ENCODE measurements at places on chromosomes 7 and 10. TPM values are rescaled to one million over a fixed set of nuclear protein-coding genes. Genes with fewer than 3 reads are reported as not detected.

GRCh38 chr10:26408858-26409494 is 29.2 kb upstream of the APBB1IP start:
- DNase-seq = no peak

DNA sequence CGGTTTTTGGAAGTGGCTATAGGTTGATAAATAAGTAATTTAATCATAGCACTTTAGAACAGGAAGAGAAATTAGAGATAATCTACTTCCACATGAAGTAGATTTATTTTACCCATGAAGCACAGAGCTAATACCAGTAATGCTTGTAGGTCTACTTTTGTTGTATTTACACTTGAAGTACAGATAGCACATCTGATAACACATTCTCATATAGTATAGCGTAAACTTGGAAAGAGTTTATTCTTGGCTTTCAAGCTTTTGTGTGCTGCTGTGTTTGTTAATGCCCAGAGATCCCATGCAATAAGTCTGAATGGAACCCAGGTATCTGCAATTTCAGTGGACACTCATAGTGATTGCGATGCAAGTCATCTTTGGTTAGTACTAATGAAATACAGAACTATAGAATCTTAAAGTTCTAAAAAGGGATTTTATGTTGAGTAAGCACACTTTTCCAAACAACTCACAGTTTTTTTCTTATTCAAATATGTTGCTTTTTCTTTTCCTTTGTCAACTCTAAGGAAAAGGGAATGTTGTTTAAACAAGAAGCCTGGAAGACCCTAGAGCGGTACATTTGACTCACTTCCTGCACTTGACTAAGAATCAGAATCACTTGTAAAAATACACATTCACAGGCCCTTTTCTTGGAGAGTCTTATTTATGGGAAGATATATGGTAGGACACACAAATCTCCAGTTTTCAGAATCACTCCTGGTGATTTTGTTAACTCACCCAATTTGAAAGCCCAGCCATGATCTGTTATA is 105.8 kb downstream of the GNAI1 start:
- no peak for DNase-seq

GRCh38 chr7:106808967-106809635 is 56.0 kb upstream of the PIK3CG start:
- no peak for DNase-seq

DNA sequence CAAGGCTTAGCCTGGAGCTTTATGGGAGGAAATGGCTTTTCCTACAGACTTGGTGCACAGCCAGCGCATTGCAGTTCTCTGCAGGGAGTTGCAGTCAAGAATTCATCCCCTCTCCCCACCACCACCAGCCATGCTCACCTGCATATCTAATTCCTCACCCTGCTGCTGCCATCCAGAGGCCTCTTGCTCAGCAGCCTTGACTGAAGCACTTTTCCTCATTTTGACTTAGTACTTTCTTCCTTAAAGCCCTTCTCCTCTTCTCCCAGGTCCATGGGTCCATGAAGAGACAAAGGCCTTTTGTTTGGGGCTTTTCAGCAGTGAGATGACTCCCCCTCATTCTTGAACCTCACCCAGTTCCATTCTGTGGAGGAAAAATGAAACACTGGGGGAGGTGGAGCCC is 39.7 kb upstream of the GPR141 start:
- DNase-seq = no peak

- DNase-seq = no peak
Observed at GRCh38 chr10:131710142-131710861, 190.5 kb upstream of the PPP2R2D start.

DNA sequence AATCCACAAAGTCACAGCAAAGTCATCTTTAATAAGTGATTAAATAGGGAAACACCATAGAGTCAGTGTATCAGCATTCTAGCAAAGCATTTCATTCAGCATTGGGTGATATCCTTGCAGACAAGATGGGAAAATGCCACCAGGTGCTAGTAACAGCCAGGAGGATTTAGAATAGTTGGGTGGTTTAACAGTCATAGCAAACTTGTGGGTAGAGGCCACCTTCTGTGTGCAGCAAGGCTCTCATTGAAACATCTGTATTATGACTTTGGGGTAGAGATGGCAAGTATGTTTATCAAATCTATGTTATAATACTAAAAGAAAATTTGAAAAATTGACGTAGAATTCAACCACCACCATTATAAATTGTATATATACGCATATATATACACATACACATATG is 26.4 kb upstream of the ADO start:
- DNase-seq = no peak

- no peak for DNase-seq
Observed at GRCh38 chr10:17174626-17175025, 26.8 kb downstream of the TRDMT1 start.

GRCh38 chr7:122468945-122469344 is 164.4 kb upstream of the FEZF1 start:
- no peak for DNase-seq

The ASAH2 gene
- total RNA-seq = 3.8 TPM

GRCh38 chr7:28904578-28905048 is 53.5 kb downstream of the TRIL start:
- no peak for DNase-seq

GRCh38 chr7:14377646-14378266 is 388.3 kb upstream of the ETV1 start:
- DNase-seq = no peak

- peak; percentile 31 for DNase-seq
Observed at GRCh38 chr7:47407821-47408674, 173.9 kb downstream of the TNS3 start.

DNA sequence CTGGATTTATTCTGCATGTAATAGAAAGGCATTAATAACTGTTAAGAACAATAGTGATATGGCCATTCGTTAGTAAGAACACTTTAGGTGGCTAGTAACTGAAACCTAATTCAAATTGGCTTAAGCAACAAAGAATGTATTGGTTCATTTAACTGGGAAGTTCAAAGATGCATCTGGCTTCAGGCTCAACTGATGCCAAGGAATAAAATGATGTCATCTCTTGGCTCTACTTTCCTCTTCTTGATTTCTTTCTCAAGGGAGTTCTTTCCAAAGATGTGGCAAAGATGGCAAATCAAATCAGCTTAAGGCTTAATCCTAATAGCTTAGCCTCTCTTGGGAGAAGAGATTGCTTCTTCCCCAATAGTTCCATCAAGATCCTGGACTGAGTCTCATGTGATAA is 51.6 kb downstream of the PIK3CG start:
- DNase-seq = no peak

GRCh38 chr10:71209352-71209715 is 3.0 kb upstream of the UNC5B start:
- no peak for DNase-seq

The ABHD11 gene
- 11.4 TPM for total RNA-seq

DNA sequence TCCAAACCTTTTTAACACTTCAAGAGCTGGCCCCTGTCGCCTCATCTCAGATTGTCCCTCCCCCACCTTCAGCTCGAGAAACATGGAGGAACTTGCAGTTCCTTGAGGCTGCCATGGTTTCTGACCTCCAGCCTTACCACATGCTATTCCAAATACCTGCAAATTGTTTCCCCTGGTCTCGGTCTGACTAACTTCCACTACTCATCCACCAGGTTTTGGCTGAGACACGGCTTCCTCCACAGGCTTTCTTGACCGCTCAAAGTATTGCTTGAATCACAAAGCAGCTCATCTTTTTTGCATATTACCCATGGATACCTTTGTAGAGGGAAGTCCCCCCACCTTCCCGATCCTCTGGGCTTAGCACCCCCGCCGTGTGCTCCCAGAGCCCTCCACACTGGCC is 5.2 kb upstream of the SAMD8 start:
- DNase-seq = no peak

- no peak for DNase-seq
Observed at GRCh38 chr10:132927824-132928223, 14.5 kb downstream of the CFAP46 start.

- DNase-seq = no peak
Observed at GRCh38 chr10:17092216-17092944, 37.2 kb downstream of the CUBN start.

- DNase-seq = peak; percentile 57
Observed at GRCh38 chr7:22488643-22489462, 11.1 kb downstream of the STEAP1B start.

DNA sequence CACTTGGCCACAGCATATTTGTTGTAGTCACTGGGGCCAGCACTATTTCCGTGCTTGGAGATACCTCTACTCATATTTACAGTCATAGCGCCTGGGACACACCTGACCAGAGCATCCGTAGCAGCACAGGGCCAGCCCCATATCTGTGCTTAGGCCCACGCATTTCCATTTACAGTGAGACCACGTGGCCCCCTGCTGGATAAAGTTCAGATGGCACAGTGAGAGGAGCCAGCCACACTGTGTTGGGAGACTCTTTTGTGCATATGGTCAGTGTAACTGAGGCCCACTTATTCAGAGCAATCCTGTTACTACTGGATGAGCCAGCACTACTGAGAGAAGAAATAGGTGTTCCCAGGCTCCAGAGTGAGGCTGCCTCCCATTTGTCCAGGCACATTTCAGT is 455.3 kb downstream of the REEP3 start:
- DNase-seq = no peak

The SLC18A2 gene
- total RNA-seq = 2.4 TPM

- DNase-seq = no peak
Observed at GRCh38 chr10:4982764-4983226, 19.6 kb downstream of the AKR1C1 start.

DNA sequence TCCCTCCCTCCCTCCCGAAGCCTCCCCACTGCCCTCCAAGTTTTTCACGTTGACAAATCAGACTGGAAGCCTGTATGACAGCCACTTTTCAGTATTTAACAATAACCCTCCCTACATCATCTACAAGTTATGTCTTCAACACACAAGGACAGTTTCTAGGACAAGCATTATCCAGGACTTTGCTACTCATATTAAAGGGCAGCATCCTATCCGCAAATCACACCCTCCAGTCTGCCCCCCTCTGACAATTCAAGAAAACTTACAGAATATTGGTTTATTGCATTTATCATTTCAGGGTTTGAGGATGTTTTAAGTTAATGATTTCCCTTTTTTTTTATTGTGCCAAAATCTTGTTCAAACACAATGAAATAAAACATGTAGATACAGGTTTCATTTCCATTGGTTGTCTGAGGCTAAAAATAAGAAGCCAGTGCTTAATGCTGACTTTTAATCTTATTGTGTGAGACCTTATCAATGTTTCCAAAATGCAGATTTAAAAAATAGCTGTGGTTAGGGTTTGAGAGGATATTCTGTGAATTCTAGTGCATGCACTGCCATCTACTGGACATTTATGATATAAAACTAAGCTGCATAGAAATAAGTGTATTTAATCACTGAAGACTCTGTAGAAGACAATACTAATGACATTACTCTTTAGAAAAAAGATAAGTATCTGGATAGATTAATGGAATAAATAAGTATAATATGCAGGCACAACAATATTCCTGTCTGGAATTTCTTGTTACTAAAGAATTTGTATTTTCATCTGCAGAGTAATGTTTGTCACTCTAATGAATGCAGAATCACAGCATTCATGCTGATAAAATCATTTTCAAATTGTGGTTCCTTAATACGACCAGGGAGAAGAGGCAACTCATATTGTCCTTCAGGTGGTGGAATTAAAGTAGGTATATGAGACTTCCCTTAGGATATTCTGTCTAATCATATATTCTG is 64.1 kb downstream of the CAV1 start:
- DNase-seq = no peak

GRCh38 chr7:80596933-80597517 is 41.4 kb upstream of the CD36 start:
- no peak for DNase-seq

DNA sequence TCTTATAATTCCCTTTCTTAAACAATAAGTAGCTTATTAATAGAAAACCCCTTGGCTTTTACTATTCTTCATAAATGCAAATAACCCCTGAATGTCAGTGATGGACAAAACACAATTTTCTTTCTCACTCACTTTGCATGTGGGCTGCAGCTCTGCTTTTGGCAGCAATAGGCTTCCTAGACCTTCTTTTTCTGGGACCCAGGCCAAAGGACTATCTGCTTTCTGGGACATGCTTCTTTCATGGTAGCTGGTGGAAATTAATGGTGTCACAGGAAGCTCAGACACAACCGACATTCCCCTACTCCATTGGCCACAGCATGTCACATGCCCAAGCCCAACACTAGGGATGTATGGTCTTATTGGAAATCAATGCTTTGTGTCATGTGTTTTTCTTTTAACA is 134.3 kb upstream of the MDFIC start:
- DNase-seq = no peak

DNA sequence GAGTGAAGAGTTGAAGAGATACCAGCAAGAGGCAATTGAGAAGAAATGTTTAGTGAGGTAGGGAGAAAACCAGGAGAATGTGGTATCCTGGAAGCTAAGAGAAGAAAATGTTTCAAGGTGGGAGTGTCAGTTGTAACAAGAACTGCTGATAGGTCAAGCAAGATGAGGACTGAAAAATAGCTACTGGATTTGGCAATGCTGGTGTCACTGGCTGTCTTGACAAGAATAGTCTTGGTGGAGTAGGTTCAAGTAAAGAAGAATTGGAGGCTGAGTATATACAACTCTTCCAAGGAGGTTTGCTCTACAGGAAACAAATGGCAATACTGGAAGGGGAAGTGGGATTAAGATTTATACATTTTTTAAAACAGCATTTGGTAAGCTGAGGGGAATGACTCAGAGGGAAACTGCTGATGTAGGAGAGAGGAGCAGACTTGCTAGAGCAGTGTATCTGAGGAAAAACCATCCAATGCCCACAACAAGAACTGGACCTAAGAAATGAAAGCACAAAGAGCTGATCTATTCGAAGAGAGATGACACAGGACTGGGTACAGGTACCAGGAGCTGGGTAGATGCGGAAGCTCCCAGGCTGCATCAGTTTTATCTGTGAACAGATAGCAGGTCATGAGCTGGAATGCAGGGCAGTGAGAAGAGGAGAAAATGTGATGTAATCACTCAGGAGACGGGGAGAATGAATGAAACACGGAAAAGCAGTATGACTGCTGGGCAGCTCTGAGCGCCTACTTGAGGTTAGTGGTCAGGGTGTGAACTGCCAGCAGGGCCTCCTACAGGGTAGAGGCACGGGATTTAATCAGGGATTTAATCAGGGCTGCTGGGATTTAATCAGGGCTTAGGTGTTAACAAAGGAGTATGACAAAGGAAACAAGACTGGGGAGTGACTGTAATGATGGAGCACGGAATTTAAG is 34.5 kb downstream of the FAM25A start:
- DNase-seq = no peak

GRCh38 chr7:156751319-156751718 is 110.7 kb downstream of the RNF32 start:
- no peak for DNase-seq

DNA sequence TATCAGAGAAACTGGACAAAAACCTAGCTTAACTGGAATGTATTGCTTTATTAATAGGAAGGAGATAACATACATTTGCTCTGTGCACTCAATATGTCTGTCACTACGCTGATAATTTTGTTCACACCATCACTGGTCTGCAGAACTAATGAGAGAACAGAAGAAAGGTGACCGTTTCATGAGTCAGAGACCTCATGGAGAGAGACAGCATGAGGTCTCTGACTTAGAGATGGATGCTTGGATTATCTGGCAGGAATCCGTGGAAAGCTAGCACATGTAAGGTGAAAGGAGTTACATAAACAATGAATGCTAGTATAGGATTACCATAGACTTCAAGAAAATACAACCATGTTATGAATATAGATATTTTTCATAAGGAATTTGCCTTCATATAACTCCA is 947.3 kb downstream of the IPMK start:
- DNase-seq = no peak
